A673 (cell line): ENCODE measurements at places on chromosomes 16 and 17. TPM values are rescaled to one million over a fixed set of nuclear protein-coding genes. Genes with fewer than 3 reads are reported as not detected.

- no peaks in the 10 kb centered on the region for H3K27me3 ChIP-seq
- no peaks in the 10 kb centered on the region for H3K36me3 ChIP-seq
- no peak overlapping the region for H3K27ac ChIP-seq
- DNase-seq = no peak
These were observed 7.1 kb upstream of the ZNF747 start for GRCh38 chr16:30541502-30542329.

- no peak for DNase-seq
- H3K27ac ChIP-seq = no peak overlapping the region
- H3K4me3 ChIP-seq = no peak overlapping the region
- H3K27me3 ChIP-seq = no peaks in the 10 kb centered on the region
- H3K36me3 ChIP-seq = no peaks in the 10 kb centered on the region
These were observed 22.6 kb downstream of the ZFHX3 start for GRCh38 chr16:73025151-73025855.

- H3K4me1 ChIP-seq = no peaks in the 10 kb centered on the region
- no peak for DNase-seq
- no peaks in the 10 kb centered on the region for H3K36me3 ChIP-seq
- no peak overlapping the region for H3K4me3 ChIP-seq
These were observed 805 bp downstream of the HNF1B start for GRCh38 chr17:37743875-37744632.

Gene ZNF19
- 2.6 and 3.1 TPM in 2 replicates for total RNA-seq

GRCh38 chr17:81044764-81045589, 10.0 kb downstream of the BAIAP2 start:
- H3K4me1 ChIP-seq = peaks cover 26% of the 10 kb centered on the region
- no peaks in the 10 kb centered on the region for H3K27me3 ChIP-seq
- no peak overlapping the region for H3K4me3 ChIP-seq
- DNase-seq = peak; percentile 33
- H3K36me3 ChIP-seq = no peaks in the 10 kb centered on the region

GRCh38 chr16:67372664-67373063, 20.6 kb downstream of the TPPP3 start:
- no peaks in the 10 kb centered on the region for H3K36me3 ChIP-seq
- no peaks in the 10 kb centered on the region for H3K4me1 ChIP-seq
- peak; percentile 34 for DNase-seq
- H3K27me3 ChIP-seq = peaks cover 14% of the 10 kb centered on the region

Gene TBC1D3E
- total RNA-seq = not detected in 2 replicates

GRCh38 chr17:70613681-70614080, 444.3 kb downstream of the KCNJ2 start:
- no peaks in the 10 kb centered on the region for H3K27me3 ChIP-seq
- no peaks in the 10 kb centered on the region for H3K4me1 ChIP-seq
- no peak overlapping the region for H3K27ac ChIP-seq
- no peaks in the 10 kb centered on the region for H3K36me3 ChIP-seq
- DNase-seq = no peak

DNA sequence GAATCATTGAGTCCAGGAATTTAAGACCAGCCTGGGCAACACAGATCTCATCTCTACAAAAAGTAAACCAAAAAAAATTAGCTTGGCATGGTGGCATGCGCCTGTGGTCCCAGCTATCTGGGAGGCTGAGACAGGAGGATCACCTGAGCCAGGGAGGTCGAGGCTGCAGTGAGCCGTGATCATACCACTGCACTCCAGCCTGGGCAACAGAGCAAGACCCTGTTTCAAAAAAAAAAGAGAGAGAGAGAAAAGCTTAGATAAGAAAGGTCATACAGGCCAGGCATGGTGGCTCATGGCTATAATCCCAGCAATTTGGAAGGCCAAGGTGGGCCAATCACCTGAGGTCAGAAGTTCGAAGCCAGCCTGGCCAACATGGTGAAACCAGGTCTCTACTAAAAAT, 63.5 kb upstream of the DNAH17 start:
- no peak overlapping the region for H3K27ac ChIP-seq
- H3K27me3 ChIP-seq = no peaks in the 10 kb centered on the region
- H3K4me1 ChIP-seq = no peaks in the 10 kb centered on the region
- no peak overlapping the region for H3K4me3 ChIP-seq
- no peak for DNase-seq

DNA sequence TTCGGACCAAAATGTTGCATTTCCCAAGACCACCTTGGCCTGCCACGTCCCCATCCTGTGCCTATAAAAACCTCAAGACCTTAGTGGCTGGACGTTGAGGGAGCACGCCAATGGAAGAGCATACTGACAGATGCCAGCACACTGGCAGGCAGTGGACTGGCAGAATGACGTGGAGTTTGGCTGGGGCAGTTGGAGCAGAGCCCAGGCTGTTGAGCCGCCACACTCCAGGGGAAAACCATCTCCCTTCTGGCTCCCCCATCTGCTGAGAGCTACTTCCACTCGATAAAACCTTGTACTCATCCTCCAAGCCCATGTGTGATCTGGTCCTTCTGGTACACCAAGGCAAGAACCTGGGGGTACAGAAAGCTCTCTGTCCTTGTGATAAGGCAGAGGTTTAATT, 494.1 kb downstream of the CDH11 start:
- H3K27ac ChIP-seq = no peak overlapping the region
- H3K36me3 ChIP-seq = no peaks in the 10 kb centered on the region
- no peaks in the 10 kb centered on the region for H3K4me1 ChIP-seq
- DNase-seq = no peak
- no peaks in the 10 kb centered on the region for H3K27me3 ChIP-seq
- no peak overlapping the region for H3K4me3 ChIP-seq

- no peak overlapping the region for H3K4me3 ChIP-seq
- DNase-seq = no peak
- H3K4me1 ChIP-seq = peaks cover 24% of the 10 kb centered on the region
- H3K27me3 ChIP-seq = no peaks in the 10 kb centered on the region
- H3K27ac ChIP-seq = no peak overlapping the region
- H3K36me3 ChIP-seq = no peaks in the 10 kb centered on the region
These were observed 68.4 kb upstream of the TNRC6C start for GRCh38 chr17:77889866-77890760.

- no peaks in the 10 kb centered on the region for H3K27me3 ChIP-seq
- H3K27ac ChIP-seq = no peak overlapping the region
- no peak overlapping the region for H3K4me3 ChIP-seq
- no peak for DNase-seq
- no peaks in the 10 kb centered on the region for H3K4me1 ChIP-seq
These were observed 17.5 kb downstream of the UBALD1 start for GRCh38 chr16:4597174-4597573.

- no peaks in the 10 kb centered on the region for H3K36me3 ChIP-seq
- H3K4me1 ChIP-seq = no peaks in the 10 kb centered on the region
- DNase-seq = no peak
- no peaks in the 10 kb centered on the region for H3K27me3 ChIP-seq
These were observed 19.6 kb downstream of the NT5M start for GRCh38 chr17:17322516-17323510.

DNA sequence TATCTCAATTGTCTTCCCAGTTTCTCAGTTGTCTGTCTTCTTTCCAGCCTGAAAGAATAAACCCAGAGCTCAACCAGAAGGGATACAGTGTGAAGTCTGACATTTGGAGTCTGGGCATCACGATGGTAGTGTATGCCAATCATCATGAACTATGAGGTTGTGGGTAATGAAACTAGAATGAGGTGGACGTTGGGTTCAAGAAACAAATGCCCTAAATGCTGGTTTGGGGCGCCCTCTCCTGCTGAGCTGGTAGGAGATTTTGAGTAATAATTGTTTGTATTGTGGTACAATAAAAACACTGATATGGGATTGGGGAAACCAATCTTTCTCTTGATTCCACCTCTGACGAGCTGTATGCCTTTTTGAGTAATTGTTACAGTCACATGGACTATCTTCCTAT, 110.4 kb downstream of the MAP2K6 start:
- no peaks in the 10 kb centered on the region for H3K36me3 ChIP-seq
- H3K27me3 ChIP-seq = no peaks in the 10 kb centered on the region
- DNase-seq = no peak
- no peak overlapping the region for H3K4me3 ChIP-seq
- H3K4me1 ChIP-seq = no peaks in the 10 kb centered on the region

GRCh38 chr16:13680021-13680889, 239.7 kb upstream of the ERCC4 start:
- no peak overlapping the region for H3K27ac ChIP-seq
- H3K27me3 ChIP-seq = no peaks in the 10 kb centered on the region
- no peaks in the 10 kb centered on the region for H3K36me3 ChIP-seq
- no peaks in the 10 kb centered on the region for H3K4me1 ChIP-seq

DNA sequence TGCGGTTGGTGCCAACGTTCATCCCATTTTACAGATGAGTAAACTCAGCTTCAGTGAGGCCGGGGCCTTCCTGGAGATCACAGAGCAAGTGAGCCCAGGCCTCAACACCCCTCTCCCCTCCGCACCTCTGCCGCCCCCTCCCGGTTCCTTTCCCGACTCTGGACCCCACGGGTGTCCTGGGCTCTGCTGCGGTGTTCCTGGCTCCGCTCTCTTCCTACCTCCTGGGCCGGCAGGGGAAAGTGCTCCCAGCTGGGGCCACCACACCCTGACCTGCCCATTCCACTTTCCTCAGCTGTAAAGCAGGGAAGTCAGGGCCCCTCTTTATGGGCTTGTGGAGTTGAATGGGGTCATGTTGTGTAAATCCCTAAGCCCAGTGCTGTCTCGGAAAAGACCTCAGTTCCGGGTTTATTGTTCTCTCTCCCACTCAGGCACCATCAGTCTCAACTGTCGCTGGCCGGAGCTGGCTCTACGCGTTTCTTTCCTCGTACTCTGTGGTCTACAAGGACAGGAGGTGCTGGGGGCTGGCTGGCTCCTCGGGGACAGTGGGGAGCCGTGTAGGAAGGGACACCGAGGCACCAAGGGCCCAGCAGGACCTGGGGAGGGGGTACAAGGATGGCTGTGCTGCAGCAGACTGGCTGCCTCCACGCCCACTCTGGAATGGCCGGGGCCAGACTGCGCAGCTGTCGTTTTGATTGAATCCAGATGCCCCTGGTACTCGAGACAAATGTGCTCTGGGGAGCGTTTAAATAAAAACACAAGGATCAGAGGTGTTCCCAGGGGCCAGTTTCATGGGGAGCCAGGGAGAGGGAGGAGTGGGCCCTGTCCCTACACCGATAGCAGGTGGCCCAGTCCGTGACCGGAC, 21.7 kb upstream of the ACSF3 start:
- no peaks in the 10 kb centered on the region for H3K27me3 ChIP-seq
- H3K36me3 ChIP-seq = no peaks in the 10 kb centered on the region
- DNase-seq = peak; percentile 80
- H3K4me3 ChIP-seq = no peak overlapping the region
- H3K27ac ChIP-seq = no peak overlapping the region

Gene NPIPB8
- not detected in 2 replicates for total RNA-seq
